Activated CD4-positive, alpha-beta memory T cell treated with anti-CD3 and anti-CD28 coated beads for 36 hours (primary cell): ENCODE measurements at places on chromosomes 16 and 17.
A peak's percentile ranks its signal among the peaks of the same experiment; 100 is the strongest.

DNA sequence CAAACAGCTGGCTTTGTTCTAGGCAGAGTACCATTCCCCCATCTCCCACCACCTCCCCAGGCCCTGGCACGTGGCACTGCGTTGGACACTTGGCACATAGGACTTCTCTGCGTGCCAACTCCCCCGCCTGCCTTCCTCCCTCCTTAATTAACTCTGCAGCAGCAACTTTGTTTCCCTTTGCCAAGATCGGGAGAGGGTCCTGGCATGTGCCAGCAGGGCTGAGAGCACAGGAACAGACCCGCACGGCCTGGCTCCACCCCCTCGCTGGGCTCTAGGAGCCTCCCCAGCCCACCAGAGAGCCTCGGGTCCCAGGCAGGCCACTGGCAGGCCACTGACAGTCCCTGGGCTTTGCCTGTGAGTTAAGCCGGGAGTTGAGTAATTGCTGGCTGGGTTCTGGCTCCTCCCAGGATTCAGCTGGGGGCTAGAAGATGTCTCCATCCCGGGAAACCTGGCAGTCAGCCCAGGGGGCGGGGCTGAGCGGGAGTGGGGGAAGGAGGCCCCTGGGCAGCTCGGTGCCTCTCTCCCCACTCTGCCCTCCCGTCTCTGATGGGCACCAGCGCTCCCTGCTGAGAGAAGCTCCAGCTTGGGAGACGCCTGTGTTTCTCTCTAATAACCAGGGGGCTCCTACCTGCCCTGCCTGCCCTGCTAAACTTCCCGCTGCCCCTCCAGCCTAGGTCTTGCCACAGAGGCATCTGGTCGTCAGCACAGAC is 224.0 kb upstream of the TNRC6C start:
- no peak for DNase-seq

GRCh38 chr17:72407336-72407909 is 286.6 kb downstream of the SOX9 start:
- no peak for DNase-seq

- DNase-seq = no peak
These were observed 97.1 kb upstream of the HS3ST3A1 start for GRCh38 chr17:13698832-13699231.

- no peak for DNase-seq
These were observed 31.6 kb downstream of the AATF start for GRCh38 chr17:36980280-36980761.

DNA sequence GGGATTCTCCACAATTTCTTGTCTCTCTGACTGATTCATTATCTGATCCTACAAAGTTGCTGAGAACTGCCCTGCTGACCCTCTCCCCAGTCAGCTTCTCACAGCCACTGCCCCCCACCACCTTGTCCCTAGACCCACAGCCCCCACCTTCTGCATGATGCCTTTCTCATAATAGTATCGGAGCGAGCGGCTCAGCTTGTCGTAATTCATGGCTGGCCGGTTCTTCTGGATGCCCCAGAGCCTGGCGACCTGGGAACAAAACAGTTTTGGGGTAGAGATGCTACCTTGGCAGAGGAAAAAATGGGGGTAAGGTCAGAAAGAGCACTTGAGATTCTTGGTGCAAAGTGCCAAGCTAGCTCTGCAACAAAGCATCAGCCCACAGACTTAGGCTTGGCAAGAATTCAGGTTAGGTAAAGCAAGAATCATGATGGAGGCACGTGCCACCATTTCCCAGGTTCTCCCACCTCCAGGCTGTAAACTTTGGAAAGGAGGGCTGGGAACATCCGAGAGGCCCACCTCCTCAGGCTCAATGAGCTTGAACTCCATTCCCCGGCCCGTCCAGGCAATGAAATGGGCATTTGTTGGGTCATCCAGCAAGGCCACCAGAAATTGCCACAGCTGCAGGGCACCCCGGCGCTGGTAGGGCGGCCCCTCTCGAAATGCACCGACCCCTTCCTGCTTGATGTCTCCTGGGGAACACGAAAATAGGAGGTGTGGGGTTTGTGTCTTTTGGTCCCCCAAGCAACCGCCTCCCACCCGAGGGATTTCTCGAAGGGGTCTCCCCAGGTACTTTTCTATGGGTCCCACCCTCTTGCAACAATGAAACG is 16.9 kb downstream of the ETV4 start:
- DNase-seq = no peak

GRCh38 chr16:89174055-89174827 is 2.7 kb downstream of the CDH15 start:
- no peak for DNase-seq

DNA sequence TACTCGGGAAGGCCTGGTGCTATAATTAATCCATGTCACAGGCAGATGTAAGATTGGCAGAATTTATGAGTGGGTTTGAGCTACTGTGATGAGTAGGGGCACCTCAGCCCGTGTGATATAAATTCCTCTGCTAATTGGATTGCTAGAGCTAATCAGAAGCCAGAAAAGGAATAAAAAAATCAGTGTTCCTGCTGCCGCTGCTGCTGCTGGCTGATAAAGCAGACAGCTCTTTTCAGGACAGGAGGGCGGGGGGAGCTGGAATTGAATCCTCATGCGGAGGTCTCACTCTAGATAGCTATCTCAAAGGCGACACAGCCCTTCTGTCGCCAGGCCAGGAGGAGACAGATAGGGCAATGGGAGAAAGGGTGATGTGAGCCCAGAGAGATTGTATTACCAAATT is 182.7 kb upstream of the ZFHX3 start:
- no peak for DNase-seq

GRCh38 chr16:17364319-17365210 is 106.2 kb downstream of the XYLT1 start:
- DNase-seq = peak; percentile 72

DNA sequence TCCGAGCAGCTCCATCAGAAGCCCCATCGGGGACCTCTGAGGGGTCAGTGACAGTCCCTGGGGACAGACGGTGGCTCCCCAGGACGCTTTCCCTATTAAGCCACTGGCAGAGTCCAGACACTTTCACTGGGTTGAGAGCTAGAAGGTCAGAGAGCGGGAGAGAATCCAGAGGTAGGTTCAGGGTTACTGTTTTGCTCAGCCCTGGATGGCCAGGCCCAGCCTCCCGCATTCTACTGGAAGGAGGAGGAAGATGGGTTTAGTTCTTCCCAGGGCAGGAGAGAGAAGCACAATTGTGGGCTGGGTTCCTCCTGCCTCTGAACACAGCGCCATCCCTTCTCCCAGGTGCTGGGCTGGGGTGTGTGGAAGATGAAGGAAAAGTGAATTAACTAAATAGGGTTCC is 452.8 kb downstream of the SLC39A11 start:
- no peak for DNase-seq

DNA sequence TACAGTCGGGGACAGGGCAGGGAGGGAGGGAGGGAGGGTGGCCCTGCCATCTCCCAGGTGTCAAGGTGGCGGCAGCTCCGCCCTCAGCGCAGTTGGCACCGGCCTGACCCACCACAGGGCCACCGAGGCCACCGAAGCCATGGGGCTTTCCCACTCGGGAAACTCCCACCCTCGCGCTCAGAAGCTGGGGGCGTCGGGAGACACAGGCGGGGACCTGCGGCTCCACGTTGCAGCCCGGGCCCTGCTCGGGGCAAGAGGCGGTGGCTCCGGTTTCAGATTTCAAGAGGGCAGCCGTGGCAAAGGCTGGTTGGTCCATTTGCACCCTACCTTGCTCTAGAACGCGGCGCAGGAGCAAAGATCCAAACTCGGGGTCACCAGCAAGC is 544 bp downstream of the CYB561 start:
- DNase-seq = peak; percentile 73

DNA sequence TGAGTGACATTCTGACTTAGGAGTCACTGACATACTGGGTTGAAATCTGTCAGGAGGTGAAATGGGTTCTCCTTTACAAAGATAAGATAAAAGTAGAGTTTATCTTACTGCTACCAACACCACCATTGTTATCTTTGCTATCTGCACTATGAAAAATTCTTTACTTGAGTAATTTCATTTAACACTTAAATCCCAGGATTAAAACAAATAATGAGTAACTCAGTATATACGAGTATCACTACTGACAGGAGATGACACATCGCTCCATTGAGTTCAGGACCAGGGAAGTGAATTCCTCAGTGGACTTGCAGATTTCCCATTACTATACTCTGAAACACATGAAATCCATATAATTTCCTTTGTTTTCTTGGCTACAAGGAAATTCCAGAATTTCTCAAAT is 242.1 kb upstream of the NLRP1 start:
- no peak for DNase-seq

DNA sequence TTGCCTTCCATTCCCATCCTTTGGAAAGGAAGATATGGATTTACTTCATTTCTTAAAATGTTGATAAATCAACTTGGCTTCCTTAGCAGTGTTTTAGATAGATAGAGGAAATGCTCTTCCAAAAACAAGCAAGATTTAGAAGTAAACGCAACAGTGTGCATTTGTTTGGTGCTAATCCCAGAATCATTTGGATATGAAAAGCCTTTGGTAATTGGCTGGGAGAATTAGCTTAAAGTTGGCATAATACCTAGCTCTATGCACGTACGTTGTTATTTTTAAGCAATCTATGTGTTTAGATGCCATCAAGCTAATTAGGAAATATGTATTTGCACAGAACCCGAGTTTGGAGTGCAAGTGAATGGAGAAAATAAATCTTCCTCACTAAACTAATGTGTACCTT is 415.3 kb downstream of the GRIN2A start:
- DNase-seq = no peak

DNA sequence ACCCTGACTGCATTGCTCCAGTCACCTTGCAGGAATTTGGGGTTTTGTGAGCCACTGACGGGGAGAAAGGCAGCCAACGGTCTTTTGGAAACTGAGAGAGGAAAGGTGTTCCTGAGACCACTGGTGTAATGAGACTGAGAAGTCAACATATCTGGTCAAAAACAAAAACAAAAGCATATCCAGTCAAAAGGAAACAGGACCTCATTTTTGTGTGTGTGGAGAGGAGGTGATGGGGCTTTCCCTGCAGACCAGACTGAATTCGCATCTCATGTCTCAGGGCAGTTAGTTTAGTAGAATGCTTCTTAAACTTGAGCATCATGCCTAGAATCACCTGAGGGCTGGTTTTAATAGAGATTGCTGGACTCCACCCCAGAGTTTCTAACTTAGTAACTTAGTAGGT is 198.4 kb downstream of the COPRS start:
- DNase-seq = no peak
